Activated CD8-positive, alpha-beta memory T cell treated with anti-CD3 and anti-CD28 coated beads for 4 hours (primary cell): ENCODE measurements at places on chromosomes 7 and 10.

GRCh38 chr10:70890917-70891431, 2.6 kb upstream of the PCBD1 start:
- DNase-seq = no peak

DNA sequence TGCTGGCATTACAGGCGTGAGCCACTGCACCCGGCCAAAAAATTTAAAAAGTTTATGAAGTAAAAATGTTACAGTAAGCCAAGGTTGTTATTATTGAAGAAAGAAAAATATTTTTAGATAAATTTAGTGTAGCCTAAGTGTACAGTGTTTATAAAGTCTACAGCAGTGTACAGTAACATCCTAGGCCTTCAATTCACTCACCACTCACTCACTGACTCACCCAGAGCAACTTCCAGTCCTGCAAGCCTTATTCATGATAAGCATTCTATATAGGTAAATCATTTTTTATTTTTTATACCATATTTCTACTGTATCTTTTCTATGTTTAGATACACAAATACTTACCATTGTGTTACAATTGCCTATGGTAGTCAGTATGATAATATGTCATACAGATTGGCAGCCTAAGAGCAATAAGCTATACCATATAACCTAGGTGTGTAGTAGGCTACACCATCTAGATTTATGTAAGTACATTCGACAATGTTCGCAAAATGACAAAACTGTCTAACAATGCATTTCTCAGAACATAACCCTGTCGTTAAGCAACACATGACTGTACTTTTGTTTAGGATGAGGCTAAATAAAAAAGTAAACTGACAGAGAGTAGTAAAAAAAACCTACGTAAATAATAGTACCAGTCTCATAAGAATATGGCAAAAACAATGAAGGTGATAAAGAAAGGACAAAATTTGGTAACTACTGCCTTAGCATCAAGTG, 77.8 kb upstream of the FAM133B start:
- no peak for DNase-seq

GRCh38 chr7:129519464-129519863, 17.1 kb downstream of the SMKR1 start:
- no peak for DNase-seq

DNA sequence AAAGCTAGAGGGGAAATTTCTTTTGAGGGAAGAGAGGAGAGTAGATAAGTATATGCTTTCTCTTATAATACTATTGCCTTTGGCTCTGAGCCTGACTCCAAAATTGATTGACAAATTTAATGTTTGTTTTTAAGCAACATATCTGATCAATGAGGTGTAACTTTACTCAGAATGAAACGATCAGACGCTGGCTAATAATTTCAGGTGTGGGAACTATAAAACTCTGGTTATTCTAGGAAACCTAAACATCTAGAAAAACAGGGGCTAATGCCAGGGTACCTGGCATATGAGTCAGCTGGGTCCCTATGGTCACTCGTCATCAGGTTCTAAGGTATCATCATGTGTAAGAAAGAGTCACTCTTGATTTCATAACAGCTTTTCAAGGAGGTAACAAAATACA, 139.7 kb downstream of the ATE1 start:
- DNase-seq = no peak

DNA sequence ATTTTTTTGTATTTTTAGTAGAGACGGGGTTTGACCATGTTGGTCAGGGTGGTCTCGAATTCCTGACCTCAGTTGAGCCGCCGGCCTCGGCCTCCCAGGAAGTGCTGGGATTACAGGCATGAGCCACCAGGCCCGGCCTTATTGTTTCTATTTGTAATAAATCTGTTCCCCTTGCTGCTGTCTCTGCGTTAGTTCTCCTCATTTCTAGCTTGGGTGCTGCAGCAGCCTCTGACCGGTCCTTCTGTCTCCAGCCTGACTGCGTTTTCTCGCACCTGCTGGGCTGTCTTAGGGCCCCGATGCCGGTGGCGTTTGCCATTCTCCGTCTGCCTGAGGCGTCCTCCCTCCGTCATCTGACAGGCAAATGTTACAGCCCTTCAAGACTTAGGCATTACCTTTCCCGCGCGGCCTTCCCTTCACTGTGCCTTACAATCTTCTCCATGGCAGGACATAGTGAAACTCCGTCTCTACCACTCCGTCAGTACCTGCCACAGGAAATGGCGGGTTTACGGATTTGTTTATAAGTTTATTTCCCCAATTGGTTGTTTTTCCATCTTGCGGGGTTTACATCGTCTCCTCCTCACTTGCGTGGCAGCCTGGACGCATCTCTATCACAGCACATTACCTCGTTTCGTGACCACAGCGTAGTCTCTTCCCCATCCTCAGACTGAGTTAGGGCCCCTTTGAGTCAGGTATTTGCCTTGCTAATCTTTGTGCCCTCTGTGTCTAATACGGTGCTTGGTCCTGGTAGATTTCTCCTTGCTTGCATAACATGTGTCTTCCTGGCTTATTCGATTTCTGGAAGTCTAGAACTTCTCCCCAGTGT, 2.3 kb upstream of the GIMAP8 start:
- DNase-seq = no peak
